ENCODE measurements at places on chromosomes 1 and 21.

GRCh38 chr1:7692005-7692404, 79.1 kb upstream of the VAMP3 start:
- no peak for DNase-seq

DNA sequence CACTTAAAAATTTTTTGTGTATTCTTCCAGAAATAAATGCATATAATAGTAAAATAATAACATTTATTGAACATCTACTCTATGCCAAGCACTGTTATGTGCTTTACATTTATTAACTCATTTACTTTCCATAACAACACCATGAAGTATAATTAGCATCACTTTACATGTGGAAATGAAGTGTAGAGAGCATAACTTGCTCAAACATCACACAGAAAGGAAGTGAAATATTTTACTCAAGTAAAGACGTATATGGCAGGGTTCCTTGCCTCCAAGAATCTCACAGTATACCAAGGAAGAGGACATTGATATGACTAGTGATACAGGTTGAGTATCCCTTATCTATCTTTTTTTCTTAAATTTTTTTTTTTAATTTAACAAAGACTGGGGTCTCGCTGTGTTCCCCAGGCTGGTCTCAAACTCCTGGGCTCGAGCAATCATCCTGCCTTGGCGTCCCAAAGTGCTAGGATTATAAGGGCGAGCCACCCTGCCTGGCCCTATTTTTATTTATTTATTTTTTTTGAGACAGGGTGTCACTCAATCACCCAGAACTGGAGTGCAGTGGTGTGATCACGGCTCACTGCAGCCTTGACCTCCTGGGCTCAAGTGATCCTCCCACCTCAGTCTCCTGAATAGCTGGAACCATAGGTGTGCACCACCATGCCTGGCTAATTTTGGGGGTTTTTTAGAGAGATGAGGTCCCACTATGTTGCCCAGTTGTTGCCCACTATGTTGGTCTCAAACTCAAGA, 7.7 kb upstream of the CLIC4 start:
- no peak for DNase-seq

GRCh38 chr1:240027059-240027462, 64.6 kb upstream of the FMN2 start:
- DNase-seq, result peak; percentile 22

DNA sequence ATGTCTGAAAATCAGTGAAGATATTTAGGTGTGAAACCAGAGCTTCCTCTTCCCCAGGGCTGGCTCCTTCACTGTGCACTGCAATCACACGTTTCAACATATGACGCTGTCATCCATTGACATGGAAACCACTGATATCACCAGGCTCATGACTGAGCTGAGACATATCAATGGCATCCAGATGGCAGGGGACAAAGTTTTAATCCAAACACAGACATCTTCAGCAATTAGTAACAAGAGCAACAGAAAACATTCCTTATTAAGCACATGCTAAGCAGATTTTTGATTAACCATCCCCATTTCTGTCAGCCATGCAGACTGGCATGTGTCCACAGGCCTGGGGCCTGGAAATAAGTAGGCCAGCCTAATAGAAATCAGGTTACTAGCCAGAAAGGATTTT, 108.0 kb upstream of the ADAR start:
- DNase-seq, result no peak

DNA sequence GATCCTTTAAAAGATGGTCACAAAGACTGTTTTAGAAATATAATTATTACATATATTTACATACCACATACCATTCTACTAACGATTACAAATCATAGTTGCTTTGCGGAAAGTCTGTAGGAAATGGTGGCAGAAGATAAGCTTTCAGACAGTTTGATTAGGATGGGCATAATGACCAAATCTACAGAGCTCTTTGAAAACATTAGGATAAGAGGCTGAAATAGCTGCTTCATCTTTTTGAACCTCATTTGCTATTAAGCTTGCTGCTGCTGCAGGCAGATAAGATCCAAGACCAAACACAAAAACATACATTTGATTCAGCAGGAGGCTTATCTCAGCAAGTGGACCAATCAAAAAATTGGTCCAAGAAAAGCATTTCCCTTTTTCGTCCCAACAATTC, 47.1 kb downstream of the DDAH1 start:
- no peak for DNase-seq

GRCh38 chr1:26999440-26999987, 6.0 kb downstream of the TRNP1 start:
- peak; percentile 85 for DNase-seq
